ENCODE measurements at places on chromosomes 5 and 9.
A peak's percentile ranks its signal among the peaks of the same experiment; 100 is the strongest.

- DNase-seq: no peak
These were observed 123.5 kb upstream of the CD180 start for GRCh38 chr5:67319935-67320725.

DNA sequence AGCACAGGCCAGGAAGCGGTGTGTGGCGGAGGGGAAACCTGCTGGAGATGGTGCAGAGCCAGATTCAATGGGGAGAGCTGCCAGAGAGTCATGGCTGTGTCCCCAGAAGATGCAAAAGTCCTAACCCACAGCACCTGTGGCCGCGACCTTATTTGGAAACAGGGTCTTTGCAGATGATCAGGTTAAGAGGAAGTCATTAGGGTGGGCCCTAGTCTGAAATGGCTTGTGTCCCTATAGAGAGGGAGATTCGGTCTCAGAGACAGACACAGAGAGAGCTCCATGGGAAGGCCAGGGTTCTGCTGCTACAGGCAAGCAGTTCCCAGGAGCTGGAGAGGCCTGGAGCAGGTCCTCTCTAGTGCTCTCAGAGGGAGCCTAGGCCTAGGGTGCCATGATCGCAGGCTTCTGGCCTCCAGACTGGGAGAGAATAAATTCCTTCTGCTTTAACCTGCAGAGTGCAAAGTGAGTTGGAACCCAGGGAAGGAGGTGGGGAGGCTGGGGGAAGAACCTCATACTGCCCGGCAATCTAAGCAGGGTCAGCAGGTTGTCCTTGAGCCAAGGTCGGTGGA, 1.9 kb upstream of the LPCAT1 start:
- no peak for DNase-seq

DNA sequence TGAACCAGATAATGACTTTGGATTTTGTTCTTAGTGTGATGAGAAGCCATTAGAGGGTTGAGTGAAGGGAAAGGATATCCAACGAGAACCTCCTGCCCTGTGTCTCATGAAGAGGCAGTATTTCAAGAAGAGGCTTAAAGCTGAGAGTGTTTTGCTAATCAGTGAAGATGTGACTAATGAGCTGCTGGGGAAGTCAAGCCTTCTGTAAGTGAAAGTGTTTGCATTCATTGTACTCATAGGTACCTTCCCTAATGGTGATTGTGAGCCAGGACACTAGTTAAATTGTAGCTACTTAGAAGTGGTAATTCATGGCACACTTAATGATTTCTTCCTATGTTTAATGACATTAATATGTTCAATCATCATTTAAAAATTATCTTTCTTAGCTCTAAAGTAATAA, 23.7 kb downstream of the PIP5K1B start:
- DNase-seq: no peak

- no peak for DNase-seq
These were observed 4.3 kb upstream of the TRIM41 start for GRCh38 chr5:181218795-181219124.

GRCh38 chr5:67935908-67936566, 279.5 kb upstream of the PIK3R1 start:
- DNase-seq: peak; percentile 82

DNA sequence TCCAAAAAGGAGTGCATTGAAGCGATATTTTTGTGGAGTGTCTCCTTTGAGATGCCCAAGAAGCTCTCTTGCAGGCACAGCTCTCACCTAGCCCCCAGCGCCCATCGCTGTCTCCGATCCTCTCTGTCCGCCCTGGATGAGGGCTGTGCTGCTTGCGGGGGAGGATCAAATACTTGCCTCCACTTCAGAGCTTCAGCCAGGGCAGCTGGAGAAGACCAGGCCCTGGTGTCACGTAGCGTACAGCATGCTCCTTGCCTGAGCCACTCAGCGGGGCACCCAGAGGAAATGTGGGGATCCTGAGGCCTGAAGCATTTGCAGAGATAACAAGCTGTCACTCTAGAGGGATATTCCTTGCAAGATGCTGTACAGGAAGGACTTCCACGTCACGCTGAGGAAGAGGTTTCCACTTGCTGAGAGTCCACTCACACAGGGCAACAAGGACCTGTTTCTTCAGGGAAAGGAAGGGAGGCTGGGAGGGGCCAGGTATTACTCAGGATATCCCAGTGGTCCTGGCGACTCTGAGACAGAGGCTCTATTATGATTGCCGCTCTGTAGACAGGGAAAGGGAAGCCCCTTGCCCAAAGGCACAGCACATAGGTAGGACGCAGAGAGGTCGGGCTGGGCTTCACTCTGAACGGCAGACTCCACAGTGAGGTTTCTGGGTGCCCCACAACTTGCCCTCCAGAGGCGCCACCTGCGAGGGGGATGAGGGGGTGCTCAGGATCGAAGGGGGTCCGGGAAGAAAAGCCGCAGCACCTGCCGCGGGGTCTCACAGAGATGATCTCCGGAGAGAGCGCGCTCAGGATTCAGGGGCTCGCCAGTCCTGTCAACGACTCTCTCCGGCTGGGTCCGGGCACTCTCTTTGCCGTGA, 64.0 kb downstream of the CRB2 start:
- no peak for DNase-seq

- no peak for DNase-seq
These were observed 3.6 kb upstream of the IL4 start for GRCh38 chr5:132669966-132670882.

- DNase-seq: no peak
These were observed 145.9 kb downstream of the FANCC start for GRCh38 chr9:95171596-95171995.
